ENCODE measurements at places on chromosomes 12 and 14.
A peak's percentile ranks its signal among the peaks of the same experiment; 100 is the strongest.

- DNase-seq = peak; percentile 65
Observed at GRCh38 chr14:36507847-36508417, 12.1 kb downstream of the NKX2-1 start.

DNA sequence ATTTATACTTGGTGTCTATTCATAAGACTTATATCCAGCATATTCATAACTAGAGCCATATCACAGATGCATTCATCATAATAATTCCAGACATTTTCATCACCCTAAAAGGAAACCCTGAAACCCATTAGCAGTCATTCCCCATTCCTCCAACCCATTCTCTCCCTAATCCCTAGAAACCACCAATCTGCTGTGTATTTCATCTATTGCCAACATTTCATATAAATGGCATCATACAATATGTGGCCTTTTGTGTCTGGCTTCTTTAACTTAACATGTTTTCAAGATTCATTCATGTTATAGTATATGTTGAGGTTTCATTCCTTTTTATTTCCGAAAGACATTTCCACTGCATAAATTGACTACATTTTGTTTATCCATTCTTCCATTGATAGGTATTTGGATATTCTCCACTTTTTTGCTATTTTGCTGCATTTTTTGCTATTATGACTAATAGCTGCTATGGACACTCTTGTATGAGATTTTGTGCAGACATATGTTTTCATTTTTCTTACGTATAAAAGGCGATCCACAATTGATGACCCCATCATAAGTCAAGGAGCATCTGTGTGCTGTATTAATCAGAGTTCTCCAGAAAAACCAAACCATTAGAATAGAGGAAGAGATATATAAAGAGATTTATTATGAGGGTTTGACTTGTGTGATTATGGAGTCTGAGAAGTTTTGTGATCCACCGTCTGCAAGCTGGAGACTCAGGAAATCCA is 5.1 kb upstream of the OAS2 start:
- no peak for DNase-seq

DNA sequence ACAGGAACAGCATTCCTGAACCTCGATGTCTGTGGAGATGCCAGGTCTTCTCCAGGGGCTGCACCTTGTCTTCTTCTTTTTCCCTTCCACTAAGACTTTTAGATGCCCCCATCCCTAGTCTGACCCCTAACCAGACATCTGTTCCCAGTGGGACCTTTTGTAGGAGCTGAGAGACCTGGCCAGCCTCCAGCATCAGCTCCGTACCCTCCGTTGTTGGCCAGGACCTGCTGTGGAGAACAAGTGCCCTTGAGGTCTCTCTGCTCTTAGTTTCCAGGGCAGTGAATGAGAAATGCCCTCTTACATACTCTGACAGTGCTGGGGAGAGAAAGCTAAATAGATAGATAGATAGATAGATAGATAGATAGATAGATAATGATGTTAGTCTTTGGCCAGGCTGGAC is 16.8 kb upstream of the SDR39U1 start:
- DNase-seq = no peak

GRCh38 chr12:23335593-23335992 is 613.9 kb downstream of the SOX5 start:
- DNase-seq = no peak
